ENCODE measurements at places on chromosomes 11 and 22.

- DNase-seq, result no peak
Measured at GRCh38 chr11:131767421-131767820, 397.0 kb downstream of the NTM start.

GRCh38 chr11:56842814-56843794 lies 94.6 kb upstream of the OR9G4 start:
- DNase-seq, result no peak

DNA sequence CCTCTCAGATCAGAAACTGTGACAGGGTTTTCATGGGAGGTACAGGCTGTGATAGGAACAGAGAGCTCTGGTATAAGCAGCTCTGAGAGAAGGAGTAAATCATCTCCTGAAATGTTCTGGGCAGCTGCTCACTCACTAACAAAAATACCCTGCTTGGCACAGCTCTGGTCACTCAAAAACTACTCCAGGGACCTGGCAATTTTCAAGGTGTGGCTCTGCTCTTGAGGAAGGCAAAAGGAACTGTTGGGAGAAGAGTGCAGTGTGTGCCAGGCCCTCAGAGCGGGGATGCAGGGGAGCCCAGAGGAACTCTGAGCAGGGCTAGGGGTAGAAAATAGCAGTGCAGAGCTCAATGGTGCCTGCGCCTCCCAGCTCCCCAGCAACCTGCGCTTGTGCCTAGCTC lies 180.5 kb upstream of the ZBED5 start:
- DNase-seq, result no peak

- DNase-seq, result no peak
Measured at GRCh38 chr11:1473786-1474185, 12.8 kb downstream of the MOB2 start.

DNA sequence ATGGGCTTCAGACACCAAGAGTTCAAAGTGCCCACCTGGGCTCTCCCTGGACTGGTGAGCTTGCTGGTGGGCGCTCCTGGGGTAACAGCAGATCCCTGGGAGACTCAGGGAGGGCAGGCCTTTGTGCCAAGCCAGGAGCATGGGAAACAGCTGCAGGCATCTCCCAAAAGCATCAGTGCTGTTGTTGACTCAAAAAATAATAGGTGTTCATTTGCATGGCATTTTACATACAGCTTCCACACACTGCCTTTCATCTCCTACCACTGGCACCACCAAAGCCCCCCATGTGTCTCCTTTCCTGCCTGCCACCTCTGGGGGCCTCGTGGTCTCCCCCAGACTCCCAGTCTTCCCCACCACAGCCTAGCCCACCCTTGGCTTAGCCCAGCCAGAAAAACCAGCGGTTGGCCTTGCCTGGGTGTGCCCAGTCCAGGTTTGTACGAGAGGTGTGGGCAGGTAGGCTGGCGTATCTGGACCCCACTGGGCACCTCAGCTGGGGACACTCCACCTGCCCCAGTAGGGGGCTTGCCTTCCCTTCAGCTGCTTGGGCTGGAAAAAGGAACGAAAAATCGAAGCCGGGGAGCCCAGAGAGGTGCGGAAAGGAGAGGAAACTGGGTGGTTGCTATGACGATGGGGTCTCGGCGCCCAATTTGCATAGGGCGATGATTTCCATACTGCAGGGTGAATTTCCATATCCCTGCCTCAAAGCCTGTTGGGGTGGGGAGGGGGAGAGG lies 15.0 kb downstream of the POU2F3 start:
- DNase-seq, result peak; percentile 35

DNA sequence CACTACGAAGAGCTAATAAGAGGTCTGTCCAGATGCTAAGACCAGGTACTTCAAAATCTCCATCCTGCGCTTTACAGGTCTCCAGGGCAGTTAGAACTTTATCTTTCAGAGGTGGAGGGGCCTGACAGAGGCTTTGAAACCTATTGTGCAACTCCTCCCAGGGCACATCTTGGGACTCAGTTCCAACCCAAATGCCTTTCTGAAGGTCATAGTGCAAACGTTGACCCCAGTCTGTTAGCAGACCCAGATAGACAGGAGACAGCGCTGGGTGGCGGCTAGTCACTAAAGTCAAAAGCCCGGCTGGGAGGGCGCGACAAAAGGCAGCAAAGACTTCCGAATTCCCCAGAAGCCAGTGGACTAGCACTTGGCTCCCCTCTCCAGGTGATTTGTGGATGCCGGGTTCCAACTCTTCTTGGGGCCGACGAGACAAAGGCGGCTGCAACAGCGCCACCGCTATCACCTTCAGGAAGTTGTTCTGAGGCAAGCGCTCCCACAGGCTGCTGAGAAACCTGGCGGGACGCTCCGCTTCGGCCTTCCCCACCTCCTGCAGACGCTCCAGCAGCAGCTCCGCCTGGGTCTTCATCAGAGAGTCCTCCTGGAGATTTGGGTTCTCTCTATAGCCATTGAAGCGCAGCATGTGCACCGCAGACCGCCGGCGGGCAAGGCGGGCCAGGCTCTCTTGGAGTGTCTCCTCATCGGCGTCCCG lies 728 bp downstream of the FANCF start:
- peak; percentile 88 for DNase-seq

DNA sequence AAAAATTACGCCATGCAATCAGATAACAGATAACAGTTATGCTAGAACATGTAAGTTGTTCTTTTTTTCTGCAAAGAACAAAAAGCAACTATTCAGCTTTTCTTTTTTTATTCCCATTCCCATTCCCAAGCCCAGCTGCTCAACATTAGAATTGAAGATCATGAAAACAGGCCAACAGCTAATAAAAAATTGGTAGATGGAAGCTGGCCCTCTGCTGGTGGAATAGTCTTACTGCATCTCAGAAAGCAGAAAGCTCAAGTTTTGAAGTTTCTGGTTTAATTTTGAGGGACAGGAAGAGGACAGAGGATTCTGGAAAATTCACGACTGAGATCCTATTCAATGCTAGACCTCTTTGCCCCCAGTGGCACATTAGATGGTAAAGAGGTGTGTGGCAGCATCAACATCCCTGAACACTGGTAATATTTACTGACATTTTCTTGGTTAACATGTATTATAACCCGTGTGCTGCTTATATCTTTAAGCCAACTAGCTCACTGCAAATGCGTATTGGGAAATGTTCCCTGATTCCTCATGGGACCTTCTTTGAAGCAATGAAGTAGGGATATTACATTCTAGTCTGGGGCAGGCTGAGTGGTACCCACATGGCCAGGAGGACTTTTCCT lies 591.2 kb downstream of the OPCML start:
- DNase-seq, result peak; percentile 10

- DNase-seq, result no peak
Measured at GRCh38 chr22:30235687-30236170, 10.8 kb downstream of the LIF start.

All from GM12865 (cell line).